NCI-H1105 treated with DMSO at 0.1 percent for 48 hours (cell line): ENCODE measurements at places on chromosomes 5 and 9.
A peak's percentile ranks its signal among the peaks of the same experiment; 100 is the strongest.

GRCh38 chr5:141692919-141693725 lies 11.1 kb upstream of the ARAP3 start:
- no peak for DNase-seq

DNA sequence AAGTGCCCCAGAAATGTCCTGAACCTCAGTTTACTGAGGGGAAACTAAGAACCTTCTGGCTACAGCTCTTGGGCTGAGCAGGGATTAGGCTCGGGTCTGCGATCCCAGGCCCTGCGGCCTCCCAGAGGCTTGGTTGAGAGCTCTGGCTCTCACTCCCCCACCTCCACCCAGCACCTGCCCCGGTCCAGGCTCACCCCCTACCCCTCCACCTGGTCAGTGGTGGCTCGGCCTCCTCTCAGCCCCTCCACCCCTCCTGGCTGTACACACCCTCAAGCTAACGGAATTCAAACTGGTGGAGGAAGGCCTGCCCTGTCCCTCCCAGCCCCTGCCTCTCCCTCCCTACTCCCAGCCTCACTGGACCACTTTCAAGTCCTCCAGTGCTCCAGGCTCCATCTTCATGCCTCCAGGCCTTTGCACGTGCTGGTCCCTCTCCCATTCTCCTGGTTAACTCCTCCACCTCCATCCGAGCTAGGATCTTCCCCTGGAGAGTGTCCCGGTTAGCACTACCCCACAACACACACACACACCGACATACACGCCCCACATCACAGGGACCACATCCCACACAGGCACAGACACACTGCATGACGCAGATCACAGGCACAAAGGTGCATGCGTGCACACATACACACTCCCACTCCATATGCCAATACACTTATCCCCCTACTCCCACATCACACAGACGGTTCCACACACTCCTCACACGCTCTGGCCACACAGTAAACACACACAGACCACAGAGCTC lies 130.9 kb downstream of the C9orf50 start:
- DNase-seq, result no peak

GRCh38 chr9:18245911-18246310 lies 228.0 kb upstream of the ADAMTSL1 start:
- no peak for DNase-seq

- no peak for DNase-seq
Measured at GRCh38 chr9:38164659-38165221, 95.7 kb upstream of the SHB start.

GRCh38 chr9:89732939-89733324 lies 128.1 kb downstream of the GADD45G start:
- DNase-seq, result no peak

DNA sequence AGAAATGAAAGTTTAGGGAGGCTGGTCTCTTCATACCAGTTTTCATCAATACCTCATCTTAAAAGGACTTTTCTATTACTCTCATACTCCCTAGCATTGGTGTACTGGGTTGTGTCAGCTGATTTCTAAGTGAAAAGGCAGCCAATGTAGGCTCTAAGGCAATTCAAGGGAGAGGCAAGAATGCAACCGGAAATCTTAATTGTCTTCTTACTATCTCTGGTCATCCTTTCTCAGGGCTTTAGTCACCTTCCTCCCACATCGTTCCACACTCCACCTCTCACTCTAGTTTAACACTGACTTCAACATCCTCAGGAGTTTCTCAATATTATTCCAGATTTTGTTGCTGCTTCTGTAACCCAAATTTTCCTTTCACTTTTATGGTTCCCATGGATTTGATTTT lies 281.8 kb upstream of the RFX3 start:
- no peak for DNase-seq

DNA sequence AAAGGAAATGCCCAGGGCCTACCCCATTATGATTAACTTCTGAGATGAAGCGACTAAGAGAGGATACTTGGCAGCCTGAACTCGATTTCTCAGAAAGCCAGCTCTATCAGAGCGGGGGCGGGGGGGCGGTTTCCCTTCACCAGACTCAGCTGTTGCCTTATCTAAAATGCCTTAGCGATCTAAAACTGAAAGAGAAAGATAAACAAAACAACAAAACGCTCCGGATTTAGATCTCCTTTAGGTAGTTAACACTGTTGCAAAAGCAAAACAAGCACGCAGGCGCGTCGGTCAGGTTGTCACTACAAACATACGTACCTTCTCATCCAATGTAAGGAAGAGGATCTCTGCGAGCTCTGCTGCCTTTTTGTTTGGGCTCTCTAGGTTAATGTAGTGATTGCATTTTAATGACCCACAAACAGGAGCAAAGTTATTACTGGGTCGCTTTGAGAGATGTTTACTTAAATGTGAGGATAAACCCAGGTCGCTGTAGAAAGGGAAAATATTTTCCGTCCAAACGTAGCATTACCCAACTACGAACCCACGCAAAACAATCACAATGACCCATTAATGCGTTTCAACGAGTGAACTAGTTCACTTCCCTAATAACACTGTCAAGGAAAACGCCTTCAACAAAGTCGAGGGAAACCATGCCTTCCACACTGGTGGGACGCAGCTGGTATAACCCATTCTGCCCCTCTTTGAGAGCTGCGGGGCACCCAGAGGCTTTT lies 982 bp downstream of the EPB41L4A start:
- DNase-seq, result peak; percentile 3

GRCh38 chr5:5316334-5316733 lies 106.1 kb upstream of the ICE1 start:
- no peak for DNase-seq

DNA sequence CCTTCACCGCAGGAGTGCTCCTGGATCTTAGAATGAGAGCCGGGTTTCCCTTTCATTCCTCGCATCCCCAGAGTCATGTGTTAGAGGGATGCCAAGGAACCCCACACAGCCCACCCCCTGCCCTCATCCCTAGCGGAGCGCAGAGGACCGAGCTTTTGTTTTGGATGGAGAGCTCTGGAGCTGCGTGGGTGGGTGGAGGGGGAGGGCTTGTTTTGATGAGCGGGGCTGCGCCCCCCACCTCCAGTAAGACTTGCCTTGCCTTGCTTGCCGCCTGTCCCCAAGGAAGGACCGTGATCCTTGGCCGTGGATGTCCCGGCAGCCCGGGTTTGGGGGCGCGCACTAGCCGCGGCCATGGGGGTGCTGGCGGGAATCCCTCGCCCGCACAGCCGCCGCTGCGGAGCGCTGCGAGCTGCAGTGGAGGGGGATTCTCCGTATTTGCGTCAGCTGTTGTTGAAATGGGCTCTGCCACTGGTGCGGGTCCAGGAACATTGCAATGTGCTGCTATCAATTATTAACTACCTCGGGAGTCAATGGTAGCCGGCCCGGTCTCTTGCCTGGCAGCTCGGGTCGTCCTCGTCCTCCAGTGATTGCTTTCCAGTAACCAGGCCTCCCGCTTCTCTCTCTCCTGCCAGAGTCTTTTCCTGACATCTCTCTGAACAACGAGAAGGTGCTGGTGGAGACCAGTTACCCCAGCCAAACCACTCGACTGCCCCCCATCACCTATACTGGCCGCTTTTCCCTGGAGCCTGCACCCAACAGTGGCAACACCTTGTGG lies 1.0 kb downstream of the EGR1 start:
- DNase-seq, result no peak

- no peak for DNase-seq
Measured at GRCh38 chr5:74042559-74042958, 416.6 kb downstream of the ARHGEF28 start.

DNA sequence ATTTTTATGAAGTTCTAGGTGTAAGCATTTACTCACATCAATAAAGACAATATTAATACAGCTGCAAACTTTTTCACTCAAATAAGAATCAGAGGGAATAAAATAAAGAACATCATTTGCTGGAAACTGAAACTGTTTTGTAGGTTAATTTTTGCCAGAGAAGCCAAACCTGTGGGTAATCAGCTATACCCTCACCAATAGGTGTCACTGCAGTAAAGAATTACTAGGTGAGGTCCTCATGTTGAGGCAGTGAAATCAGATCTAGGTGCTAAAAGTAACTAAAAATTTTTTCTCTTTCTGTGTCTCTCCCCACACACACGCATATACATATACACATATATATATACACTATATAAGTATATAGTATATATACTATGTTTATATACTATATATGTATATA lies 1016.3 kb upstream of the SEMA6A start:
- peak; percentile 4 for DNase-seq

GRCh38 chr9:82410306-82410705 lies 421.7 kb downstream of the SPATA31D1 start:
- DNase-seq, result no peak

GRCh38 chr5:73392775-73393174 lies 55.8 kb downstream of the FOXD1 start:
- no peak for DNase-seq

DNA sequence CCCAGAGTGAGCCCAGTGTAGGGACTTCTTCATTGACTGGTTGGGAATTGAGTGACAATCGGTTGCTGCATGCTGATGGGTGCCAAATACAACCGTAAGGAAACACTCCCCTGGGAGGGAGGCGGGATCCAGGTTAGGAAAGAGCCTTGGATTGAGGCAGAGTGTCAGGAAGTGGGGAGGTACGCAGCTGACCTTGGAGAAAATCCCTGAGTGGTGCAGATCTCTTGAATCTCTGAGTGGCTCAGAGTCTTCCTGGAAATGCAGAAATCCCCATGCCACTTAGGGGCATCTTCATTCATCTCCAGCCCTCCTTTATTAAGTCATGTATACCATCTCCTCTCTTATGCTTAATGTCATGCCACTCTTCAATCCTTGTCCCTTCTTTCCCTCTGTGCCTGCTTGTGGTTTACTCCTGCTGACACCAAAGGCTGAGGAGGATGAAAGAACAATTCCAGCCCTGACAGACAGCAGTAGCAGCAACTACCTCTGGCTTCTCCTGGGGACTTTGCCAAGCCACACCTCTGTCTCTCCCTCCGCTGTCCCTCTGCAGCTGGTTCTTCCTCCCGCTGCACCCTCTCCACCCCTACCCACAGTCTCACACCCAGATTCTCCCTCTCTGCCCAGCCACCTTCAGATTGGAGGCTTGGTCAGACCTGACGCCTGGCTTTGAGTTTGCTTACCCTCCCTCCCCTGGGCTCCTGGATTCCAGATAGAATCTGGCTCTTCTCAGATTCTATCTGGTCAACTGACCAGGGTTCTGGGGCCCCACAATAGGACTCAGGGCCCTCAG lies 14.1 kb upstream of the LCP2 start:
- no peak for DNase-seq

DNA sequence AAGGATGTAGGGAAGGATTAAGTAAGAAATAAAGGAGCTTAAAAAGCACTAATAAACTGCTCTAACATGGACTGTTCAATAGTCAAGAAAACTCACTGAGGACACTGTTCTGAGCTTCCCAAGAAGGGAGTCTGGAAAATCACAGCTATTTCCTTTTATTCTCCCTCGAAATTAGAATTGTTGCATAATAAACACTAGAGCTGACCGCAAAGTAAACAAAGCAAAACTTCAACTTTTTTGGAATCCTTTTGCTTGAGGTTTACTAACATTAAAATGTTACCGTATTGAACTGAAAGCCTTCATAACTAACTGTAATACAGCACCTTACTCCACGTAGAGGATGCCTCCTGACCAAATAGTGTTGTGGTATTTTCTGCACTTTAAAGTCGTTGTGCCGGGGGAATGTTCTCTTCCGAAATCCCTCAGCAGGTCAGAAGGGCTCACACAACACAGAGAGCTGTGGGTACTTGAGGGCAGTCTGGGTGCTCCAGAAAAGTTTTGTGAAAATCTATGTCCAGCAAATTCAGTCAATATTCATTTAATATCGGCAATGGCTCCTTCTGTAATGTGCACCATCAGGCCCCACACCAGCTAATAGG lies 59.2 kb downstream of the TTLL11 start:
- DNase-seq, result no peak

- DNase-seq, result no peak
Measured at GRCh38 chr9:13140843-13141592, 138.5 kb downstream of the MPDZ start.

DNA sequence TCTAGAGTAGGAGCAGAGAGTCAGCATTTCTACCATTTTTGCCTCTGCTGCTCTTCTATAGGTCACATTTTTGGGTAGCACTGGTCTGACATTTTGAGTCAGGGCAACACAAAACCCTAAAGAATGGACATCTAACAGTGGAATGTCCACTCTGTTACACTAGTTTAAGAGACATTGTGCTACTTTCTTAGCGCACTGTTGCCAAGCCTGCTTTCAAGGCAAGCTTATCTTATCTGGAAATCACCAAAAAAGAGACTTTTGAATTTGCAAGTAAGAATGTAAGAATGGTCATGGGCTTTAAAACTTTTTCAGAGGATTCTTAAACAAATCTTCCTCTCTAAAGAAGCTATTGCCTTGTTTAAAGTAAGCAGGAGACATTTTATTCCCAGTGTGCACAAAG lies 73.0 kb upstream of the STARD4 start:
- no peak for DNase-seq

DNA sequence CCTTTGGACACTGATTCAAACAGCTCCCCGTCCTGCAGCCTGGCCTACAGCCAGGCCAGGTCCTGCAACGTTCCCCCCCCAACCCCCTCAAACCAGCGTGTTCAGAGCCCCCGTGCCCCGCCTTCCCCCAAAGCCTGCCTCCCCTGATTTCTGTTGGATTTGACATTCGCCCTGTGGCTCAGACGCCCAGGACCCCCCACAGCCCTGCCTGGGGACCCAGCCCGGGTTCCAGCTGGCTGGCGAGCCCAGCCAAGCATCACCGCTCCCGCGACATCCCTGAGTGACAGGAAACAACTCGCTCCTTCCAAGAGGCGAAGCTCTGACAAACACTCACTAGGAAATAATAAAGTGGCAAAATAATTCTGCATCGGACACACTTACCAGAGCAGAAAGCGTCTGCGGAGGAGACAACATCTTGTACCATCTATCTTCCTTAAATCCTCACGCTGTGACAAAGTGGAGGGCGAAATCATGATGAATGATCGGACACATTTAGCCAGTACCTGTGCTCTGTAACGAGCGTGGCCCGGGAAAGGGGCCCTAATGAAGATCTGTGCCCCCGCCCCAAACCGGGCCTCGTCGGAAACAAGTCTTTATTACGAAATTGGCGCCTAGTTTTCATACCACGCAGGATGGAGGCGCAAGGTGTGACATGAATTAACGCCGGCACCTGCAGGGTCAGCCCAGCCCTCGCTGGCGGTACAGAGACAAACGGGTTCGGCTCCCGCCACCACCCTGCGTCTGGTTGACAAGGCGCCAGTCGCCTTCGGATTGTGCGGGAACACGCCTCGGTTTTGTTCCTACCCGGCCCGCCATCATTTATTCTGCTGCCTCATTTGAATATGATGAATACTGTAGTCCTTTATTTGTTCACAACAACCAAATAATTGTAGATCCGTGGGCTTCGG lies 91.0 kb upstream of the MVB12B start:
- no peak for DNase-seq

- no peak for DNase-seq
Measured at GRCh38 chr5:42640835-42641234, 115.8 kb upstream of the CCDC152 start.

- DNase-seq, result no peak
Measured at GRCh38 chr9:16712787-16713186, 157.7 kb downstream of the BNC2 start.

DNA sequence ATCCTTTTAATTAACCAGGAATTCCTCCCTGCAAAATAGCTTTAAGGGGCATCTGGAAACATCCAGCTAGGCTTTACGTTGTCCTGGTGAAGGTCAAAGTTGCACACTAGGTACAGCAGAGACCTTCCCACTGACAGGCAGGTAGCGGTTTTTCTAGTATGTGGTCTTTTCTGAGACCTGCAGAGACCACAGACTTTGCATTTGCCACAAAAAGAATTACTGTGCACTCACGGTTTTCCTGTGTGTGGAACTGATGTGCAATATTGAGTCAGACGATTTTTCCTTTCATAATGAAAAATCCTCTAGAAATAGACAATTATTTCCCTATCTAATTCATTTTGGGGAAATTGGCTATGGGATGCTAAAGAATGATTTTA lies 417.0 kb upstream of the ADAMTSL1 start:
- no peak for DNase-seq

GRCh38 chr9:76594764-76595424 lies 135.9 kb downstream of the GCNT1 start:
- no peak for DNase-seq
